ENCODE measurements at places on chromosomes 5 and 9.

DNA sequence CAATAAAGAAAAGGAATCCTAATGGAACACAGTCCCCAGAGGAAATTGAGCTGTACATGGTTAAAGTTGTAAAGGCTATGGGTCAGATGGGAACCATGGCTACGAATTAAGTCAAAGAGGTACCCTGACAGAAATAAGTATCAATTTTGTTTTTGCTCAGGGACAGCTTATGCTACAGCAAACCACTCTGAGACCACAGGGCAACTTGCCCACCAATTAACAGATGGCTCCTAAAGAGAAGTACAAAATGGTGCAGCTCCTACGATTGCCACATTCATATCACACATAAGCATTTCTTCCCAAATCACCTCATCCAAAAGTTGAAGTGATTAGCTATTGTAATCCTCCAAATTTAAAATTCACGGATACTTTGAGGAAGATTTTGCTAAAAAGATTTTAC is 83.0 kb downstream of the ELAVL2 start:
- no peak for DNase-seq

GRCh38 chr5:93595420-93596147 is 12.6 kb downstream of the NR2F1 start:
- no peak for DNase-seq

DNA sequence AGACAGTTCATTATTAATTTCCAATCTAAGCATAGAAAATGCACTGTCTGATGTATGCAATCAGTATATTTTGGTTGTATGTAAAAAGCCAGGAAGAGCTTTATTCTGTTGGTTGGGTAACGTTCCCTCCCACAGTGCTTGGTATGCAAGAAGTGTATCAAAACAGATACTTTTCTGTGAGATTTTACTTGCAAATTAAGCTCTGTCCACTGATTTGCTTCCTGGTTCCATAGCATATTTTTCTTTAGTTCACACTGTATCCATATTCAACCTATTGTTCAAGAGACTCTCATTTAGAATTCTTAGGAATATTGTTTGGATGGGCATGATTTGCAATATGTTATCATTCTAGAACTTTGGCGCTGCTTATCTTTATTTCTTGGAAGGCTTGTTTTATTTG is 47.4 kb downstream of the RNF180 start:
- DNase-seq: no peak

GRCh38 chr9:123493627-123494026 is 137.6 kb downstream of the CRB2 start:
- no peak for DNase-seq

DNA sequence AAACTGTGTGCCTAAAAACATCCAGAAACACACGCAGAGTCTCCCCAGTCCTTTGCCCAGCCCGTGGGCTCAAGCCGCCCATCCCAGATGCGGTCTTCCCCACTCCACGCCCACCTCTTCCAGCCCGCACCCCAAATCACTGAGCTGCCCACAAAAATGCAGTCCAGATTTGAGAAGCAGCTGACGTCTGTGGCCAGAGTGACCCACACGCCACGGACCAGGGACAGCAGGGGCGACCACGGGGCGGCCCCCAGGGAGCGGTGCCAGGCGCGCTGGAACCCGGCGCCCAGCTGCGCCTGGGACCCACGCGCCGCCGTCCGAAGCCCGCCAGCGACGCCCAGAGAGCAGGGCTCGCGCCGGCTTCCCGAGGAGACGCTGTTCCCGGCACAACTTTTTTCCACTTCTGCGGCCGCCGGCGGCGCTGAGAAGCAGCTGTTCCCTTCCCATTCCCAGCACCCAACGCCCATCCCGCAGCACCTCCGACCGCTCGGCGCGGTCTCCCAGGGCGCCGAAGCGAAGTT is 674 bp downstream of the LHFPL2 start:
- DNase-seq: no peak

DNA sequence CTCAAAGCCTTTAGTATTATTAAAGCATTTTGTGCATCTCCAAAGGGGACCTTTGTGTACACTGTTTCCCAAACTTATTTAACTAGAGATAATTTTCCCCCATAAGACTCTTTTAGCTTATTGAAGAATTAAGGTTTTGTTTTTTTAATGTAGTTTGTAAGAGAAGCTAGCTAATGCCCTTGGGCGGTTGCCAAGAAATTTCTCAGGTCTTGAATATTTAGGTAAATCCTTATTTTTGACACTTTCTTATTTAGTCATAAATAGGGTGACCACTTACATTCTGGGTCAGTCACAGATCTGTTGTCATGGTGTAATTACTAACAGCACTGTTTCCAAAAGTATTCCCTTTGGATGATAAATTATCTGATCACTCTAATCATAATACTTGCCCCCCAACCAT is 27.2 kb downstream of the TNFAIP8 start:
- no peak for DNase-seq

DNA sequence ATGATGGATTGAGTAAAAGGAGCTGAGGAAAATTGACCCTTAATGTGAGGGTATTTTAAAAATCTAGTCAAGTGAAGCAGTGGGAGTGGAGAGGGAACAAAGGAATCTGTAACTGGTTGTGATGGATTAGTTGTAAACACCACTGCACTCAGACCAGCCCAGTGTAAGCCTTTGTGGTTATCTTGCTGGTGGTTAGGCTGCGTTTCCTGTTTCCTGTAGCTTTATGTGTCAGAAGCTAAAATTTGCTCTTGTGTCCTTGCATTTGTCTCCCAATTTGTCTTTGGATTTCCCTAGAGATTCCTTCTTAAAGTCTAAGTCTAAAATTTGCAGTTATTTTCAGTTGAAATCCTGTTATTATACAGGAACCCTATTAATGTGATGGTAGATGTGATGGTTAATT is 6.3 kb downstream of the IFNA21 start:
- no peak for DNase-seq

- DNase-seq: no peak
Observed at GRCh38 chr9:19464061-19464763, 55.4 kb downstream of the ACER2 start.

GRCh38 chr5:167916706-167917105 is 374.7 kb upstream of the WWC1 start:
- DNase-seq: no peak

- no peak for DNase-seq
Observed at GRCh38 chr5:10674096-10674495, 86.9 kb downstream of the DAP start.
